Stimulated activated CD4-positive, alpha-beta T cell treated with anti-CD3 and anti-CD28 coated beads, Interleukin-4, amount 100 ng/mL, for 48 hours (primary cell): ENCODE measurements at places on chromosomes 16 and 17.

DNA sequence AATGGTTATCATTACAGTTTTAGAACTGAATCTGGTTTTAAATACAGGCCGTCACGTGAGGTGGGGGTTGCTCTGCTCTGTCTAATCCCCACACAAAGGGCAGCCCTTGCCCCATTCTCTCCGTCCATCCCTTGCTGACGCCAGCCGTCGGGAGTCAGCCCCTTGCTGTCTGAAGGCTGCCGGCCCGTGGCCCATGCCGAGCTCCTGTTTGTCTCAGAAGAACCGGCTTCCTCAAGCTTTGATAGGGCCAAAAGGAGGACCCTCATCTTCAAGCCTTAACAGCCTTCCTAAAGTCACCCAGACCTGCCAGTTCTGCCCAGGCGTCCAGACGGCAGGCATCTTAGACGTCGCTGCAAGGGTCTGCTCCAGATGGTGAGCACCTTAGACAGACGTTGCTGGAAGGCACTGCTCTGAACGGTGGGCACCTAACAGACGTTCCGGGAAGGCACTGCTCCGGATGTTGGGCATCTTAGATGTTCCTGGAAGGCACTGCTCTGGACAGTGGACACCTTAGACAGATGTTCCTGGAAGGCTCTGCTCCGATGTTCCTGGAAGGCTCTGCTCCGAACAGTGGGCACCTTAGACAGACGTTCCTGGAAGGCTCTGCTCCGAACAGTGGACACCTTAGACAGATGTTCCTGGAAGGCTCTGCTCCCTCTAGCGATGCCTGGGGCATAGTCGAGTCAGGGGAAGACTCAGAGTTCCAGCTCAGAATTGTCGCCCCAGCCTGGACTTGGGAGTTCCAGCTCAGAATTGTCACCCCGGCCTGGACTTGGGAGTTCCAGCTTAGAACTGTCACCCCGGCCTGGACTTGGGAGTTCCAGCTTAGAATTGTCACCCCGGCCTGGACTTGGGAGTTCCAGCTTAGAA, 35.1 kb upstream of the CHMP6 start:
- no peak for DNase-seq

- DNase-seq, result no peak
Observed at GRCh38 chr16:17215936-17216335, 254.8 kb downstream of the XYLT1 start.

- no peak for DNase-seq
Observed at GRCh38 chr17:56130026-56130425, 23.2 kb upstream of the ANKFN1 start.

GRCh38 chr17:72152387-72152929, 31.6 kb downstream of the SOX9 start:
- no peak for DNase-seq

- no peak for DNase-seq
Observed at GRCh38 chr16:77912617-77913016, 109.7 kb upstream of the CLEC3A start.

DNA sequence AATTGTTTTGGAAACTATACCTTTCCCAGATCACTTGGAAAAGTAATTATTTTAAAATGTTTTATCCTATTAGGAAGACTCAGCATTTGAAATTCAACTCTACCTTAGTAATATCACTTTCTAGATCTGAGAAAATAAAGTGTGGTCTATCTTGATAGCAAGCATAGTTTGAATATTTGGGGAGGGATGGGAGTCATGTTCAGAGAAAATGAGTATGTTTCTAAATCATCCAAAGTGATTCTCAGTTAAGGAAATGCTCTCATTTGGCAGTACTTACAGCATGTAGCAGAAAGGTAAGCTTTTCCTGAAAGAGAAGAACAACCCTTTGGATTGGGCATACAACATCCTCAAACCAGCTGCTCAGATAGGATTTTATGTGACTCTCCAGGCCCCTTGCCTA, 6.9 kb downstream of the C17orf75 start:
- DNase-seq, result no peak

DNA sequence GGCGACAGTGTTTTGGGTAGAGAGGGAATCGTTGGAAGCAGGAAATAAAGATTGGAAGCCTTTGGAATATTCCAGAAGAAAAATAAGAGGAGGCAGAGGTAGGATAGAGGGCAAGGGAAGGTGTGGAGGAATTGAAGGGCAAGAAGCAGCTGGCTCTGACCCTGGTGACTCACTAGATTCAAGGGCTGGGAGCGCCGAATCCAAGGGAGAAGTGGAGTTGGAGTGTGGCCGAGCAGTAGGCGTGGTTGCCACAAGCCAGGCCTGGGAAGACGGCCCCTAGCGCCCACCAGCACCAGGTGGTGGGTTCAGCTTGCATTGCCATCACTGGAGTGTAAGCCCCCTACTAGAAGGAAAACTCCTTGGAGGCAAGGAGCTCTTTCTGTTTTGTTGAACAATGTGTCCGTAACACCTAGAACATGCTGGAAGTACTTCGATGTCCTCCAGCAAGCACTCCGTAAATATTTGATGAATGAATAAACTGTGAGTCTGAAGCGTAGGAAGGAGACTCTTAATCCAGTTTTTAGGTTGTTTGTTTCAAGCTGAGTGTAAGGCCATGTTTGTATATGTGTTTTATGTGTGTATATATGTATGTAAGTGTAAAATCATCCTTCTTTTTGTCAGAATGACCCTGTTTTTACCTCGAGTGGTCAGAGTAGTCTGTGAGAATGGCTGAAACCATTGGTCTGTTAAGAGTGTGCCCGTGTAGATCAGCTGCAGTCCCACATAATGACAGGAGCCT, 139.5 kb downstream of the CMIP start:
- no peak for DNase-seq

GRCh38 chr17:26775219-26775822, 518.6 kb upstream of the WSB1 start:
- no peak for DNase-seq

DNA sequence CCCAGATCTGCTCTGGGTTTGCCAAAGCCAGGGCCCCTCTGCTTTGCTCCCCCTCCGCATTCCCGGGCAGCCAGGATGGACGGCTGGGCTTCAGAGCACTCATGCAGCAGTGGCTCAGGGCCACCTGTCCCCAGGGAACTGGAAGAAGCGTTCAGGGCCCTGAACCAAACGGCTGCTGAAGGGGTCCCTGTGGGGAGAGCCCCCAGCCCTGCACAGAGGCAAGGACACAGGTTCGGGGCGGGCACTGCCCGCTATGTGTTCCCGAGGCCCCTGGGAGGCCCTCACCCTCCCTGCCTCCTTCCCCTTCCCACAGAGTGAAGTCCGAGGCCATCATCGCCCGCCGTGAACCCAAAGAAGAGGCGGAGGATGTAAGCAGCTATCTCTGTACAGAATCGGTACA, 10.4 kb downstream of the NME3 start:
- DNase-seq, result no peak

- DNase-seq, result no peak
Observed at GRCh38 chr17:46836500-46836899, 14.9 kb upstream of the WNT9B start.

- DNase-seq, result no peak
Observed at GRCh38 chr17:79301469-79301868, 226.8 kb downstream of the ENGASE start.

DNA sequence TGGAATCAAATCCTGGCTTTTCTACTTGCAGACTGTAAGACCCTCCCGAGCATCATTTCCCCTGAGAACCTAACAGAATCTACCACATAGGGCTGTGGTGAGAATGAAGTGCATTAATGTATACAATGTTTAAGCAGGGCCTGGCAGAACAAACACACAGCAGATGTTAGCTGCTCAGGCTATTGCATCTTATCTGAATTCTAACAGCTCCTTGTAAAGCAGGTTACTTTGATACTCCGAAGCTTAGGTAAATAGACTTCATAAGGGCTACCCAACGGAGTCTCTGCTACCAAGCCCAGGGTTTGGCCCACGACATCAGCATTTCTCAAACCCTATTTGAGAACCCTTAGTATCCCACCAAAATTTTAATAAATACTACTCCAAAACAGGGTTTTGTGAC, 24.4 kb upstream of the NOS2 start:
- no peak for DNase-seq

DNA sequence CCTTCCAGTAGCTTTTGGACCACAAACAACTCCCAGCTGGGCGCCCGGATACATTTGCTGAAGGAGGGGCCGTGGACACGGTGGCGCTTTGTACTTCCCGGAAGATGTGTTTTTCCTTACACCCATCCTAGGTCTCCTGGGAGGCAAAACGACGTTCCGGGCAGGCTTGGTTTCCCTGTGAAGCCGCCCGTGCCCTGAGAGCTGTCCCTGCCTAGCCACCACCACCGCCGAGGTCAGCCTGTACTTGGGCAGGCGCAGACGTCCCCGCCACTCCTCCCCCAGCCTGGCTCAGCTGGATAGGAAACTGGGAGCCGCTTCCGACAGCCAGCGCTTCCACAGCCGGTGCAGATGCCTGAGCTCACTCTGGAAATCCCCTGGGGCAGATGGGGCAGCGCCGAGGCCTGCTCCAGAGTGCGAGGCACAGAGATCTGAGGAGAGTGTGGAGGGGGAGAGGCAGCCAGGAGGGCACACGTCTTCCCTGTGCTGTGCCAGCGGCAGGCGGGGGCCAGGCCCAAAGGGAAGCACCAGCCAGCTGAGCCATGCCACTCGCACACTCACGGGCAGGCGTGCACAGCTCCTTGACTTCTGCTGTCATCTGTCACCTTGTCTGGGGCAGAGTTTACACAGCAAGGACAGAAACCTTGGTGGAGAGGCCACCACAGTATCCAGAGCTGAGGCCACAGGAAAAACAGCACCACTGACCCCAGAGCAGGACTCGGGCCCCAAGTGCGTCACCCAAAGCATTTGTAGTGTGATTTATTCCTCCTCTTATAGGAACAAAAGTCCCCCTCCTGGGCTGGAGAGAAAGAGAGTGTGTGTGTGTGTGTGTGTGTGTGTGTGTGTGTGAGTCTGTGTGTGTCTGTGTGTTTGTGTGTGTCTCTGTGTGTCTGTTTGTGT, 3.0 kb downstream of the RHBDF2 start:
- DNase-seq, result no peak

DNA sequence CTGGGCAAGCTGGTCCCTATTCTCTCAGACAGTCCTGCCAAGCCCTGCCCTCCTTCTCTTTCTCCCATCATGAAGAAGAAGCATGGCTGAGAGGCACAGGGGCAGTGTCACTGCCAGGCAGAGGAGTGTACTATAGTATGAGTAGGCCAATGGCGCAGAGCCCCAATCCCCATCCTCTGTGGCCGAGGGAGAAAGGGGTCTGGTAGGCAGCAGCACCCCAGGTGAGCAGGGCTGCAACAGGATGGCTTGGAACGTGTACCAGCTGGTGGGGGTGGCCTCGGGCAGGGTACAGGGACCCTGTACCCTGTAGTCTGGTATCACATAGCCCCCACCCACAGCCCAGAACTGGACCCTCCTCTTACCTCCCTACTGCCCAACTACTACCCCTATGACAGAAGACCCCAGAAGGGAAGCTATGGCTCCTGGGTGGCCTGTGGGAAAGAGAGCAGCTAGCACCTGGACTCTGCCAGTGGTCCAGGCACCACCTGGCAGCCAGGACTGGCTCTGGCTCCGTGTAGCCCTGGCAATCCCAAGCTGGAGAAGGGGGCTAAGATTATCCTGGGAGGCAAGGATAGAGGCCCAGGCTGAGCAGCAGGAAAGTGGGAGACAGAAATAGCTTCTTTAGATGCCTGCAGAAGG, 4.4 kb downstream of the SMARCD2 start:
- no peak for DNase-seq

DNA sequence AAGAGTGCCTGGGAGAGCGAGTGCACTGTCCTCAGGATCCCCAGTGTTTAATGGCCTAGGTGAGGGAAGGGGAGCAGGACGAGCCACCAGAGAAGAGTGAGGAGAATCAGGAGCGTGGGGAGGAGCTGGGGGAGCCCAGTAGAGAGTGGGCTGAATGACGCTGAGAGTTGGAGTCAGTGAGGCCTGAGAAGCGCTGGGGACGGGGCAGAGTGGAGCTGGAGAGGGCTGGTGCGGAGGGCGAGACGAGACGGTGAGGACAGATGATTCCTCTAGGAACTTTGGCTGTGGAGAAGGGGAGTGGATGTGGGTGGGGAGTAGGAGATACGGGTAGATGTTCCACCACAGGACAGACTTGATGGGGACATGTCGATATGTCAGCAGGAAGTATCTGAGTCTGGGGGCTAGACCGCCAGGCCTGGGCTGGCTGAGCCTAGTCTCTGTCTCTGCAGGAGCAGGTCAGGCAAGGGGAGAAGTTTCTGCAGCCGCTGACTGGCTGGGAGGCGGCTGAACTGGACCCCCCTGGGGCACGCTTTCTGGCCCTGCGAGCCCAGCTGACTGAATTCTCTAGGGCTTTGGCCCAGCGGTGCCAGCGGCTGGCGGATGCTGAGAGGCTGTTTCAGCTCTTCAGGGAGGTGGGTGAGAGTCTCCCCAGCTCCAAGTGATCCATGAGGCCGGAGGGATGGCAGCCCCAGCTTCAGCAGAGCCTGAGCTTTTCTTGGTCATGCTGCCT, 4.7 kb downstream of the PLEKHG4 start:
- no peak for DNase-seq

- no peak for DNase-seq
Observed at GRCh38 chr17:78345791-78346494, 13.9 kb downstream of the SOCS3 start.

GRCh38 chr16:66874079-66874775, 6.1 kb upstream of the PDP2 start:
- no peak for DNase-seq

DNA sequence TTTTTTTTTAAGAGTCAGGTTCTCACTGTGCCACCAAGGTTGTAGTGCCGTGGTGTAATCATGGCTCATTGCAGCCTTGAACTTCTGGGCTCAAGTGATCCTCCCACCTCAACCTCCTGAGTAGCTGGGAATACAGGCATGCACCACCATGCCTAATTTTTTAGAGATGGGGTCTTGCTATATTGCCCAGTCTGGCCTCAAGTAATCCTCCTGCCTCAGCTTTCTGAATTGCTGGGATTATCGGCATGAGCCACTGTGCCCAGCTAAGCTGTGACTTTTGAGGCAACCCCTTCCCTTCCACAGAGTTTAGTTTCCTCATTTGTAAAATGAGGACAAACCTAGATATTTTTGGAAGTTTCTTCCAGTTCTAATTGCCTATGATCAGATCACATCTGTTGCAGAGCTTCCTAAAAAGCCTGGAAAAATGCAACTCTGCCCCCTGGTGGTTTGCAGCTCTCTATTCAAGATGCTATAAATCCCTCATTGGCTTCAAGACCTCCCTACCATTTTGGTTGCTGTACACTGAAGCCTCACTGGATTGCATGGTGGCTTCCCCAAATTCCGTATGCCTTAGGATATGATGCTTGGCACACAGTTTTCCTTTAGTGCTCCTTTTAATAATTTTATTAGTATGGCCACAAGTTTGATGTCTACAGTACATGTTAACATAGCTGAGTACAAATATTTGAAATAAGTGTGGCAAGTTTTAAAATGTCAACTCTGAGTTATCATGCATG, 19.3 kb downstream of the GDE1 start:
- peak; percentile 52 for DNase-seq

DNA sequence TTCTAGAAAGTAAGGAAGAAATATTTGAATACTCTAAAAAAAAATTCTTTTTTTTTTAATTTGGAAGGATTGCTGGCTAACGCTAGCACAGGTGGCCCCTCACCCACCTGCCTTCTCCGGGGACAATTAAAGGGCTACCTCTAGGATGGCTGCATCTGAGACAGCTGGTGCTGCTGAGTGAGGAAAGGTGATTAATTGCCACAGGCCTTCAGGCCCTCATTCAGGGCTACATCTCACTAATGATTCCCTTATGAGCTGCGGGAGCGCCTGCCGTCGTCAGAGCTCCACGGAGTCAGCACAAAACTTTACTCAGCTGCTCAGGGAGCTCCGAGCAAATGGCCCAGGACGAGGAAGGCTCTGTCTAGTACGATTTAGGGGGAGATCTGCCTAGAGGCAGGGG, 27.0 kb upstream of the AKTIP start:
- DNase-seq, result no peak
